ENCODE measurements at places on chromosomes 13 and 19. TPM values are rescaled to one million over a fixed set of nuclear protein-coding genes. Genes with fewer than 3 reads are reported as not detected.

The C1QTNF9B gene
- total RNA-seq = not detected

The NLRP9 gene
- total RNA-seq = not detected

The TRIM13 gene
- 18.2 TPM for total RNA-seq

The CBLC gene
- total RNA-seq = not detected

The NPHS1 gene
- total RNA-seq = not detected

The LHFPL6 gene
- total RNA-seq = 37.2 TPM

The FGF21 gene
- not detected for total RNA-seq

The S1PR2 gene
- 1.4 TPM for total RNA-seq

The SPC24 gene
- 142 TPM for total RNA-seq

The PINLYP gene
- 0.29 TPM for total RNA-seq

The POU2F2 gene
- total RNA-seq = not detected

The SHC2 gene
- total RNA-seq = 0.32 TPM

The KIR3DL2 gene
- not detected for total RNA-seq

The SYCN gene
- not detected for total RNA-seq

The LGI4 gene
- total RNA-seq = not detected

The NLRP12 gene
- not detected for total RNA-seq

The OR7A5 gene
- total RNA-seq = 0.34 TPM

The LACC1 gene
- total RNA-seq = 6.8 TPM

The GARIN5A gene
- total RNA-seq = 0.23 TPM
